ENCODE measurements at places on chromosomes 5 and 9.

GRCh38 chr5:67059744-67060490, 136.7 kb downstream of the CD180 start:
- DNase-seq = no peak

DNA sequence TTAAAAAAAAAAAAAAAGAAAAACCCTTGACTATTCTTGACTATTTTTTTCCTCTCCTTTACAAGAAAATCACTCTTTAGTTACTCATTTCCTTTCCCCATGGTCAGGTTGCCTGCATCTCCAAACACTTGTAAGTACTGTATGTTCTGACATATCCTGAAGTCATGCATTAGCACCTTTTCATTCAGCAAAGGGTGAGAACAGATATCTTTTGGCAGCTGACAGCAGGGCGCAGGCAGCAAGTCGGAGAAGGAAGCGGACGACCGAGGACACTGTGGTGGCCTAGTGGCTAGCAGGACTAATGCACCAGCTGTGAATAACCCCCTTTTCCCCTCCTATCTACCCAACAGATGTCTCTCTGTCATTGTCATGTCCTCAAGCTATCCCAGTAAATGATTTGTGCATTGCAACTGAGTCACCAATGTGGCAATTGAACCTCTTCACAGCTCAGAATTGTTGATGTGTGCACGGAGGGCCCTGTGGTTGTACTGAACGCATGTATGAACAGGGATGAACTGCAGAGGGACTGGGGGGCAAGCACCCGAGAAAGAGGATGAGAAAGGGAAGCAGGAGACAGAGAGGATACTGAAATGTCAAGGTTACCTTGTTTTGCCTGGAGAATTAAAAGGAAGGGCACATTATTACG, 996.0 kb upstream of the ARRDC3 start:
- DNase-seq = no peak

DNA sequence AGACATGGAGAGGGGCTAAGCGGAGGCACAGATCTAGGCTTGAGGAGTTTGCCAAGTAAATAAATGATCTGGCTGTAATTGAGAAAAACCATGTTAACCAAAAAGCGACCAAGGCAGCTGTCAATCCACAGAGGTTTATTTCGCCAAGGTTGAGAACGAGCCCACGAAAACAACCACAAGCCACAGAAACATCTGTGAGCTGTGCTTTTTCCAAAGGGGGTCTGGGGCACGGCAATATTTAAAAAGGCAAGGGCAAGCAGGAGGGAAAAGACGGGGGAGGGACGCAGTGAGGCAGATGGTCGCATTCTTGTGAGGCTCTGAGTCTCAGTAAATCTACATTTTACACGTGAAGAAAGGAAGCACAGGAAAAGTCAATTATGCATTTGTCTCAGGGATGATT, 25.4 kb downstream of the CCT5 start:
- DNase-seq = no peak

GRCh38 chr5:101783241-101784013, 512.7 kb downstream of the SLCO4C1 start:
- no peak for DNase-seq

DNA sequence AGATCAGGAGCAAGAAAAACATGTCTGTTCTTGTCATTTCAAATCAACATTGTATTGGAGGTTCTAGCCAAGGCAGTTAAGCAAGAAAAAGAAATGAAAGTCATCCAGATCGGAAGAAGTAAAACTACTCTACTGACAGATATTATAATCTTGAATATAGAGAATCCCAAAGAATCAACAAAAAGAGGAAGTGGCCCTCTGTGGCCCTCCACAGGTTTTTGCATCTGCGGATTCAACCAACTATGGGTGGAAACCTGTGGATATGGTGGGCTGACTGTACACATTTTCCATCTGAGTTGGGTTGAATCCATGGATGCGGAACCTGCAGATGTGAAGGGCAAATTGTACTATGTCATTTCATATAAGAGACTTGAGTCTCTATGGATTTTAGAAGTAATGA, 35.1 kb downstream of the GAS1 start:
- DNase-seq = no peak

- no peak for DNase-seq
Measured at GRCh38 chr9:136328622-136329041, 1.3 kb downstream of the GPSM1 start.

DNA sequence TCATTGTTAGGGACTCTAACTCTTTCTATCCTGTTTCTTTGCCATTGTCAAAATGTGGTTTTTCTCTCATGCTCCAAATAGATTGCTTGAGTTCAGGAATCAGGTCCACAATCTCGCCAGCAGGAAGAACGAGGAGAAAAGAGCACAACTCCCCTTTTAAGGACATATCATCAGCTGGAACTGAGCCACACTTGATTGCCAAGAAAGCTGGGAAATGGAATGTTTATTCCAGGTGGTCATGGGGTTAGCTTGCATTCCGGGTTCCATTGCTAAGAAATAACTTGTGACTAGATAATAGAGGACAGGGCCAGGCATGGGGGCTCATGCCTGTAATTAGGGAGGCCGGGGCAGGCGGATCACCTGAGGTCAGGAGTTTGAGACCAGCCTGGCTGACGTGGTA, 32.4 kb upstream of the C9orf57 start:
- no peak for DNase-seq

GRCh38 chr9:32092031-32092430, 292.4 kb upstream of the ACO1 start:
- DNase-seq = no peak

DNA sequence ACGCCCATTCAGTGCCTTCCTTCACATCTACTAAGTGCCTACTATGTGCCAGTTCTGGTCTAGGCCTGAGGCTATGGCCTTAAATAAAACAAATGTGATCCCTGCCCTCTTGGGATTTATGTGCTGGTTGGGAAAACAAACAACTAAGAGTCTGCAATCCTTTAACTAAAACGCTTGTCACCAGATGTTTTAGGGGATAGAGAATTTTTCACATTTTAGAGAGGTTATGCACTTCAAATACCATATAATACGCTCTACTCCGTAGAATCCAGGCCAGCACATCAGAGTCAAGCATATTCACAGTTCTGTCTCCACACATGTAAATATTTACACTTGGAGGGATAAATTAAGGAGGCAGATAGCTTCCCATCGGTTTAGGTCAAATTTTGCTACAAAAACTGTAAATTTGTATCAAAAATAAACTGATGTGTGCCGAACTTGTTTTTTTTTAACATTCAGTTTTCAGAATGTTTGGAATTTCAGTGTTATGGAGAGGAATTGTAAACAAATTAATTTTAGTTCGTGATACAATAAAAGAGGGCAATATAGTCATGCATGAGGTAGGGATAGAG, 22.0 kb upstream of the ADRA1B start:
- no peak for DNase-seq

DNA sequence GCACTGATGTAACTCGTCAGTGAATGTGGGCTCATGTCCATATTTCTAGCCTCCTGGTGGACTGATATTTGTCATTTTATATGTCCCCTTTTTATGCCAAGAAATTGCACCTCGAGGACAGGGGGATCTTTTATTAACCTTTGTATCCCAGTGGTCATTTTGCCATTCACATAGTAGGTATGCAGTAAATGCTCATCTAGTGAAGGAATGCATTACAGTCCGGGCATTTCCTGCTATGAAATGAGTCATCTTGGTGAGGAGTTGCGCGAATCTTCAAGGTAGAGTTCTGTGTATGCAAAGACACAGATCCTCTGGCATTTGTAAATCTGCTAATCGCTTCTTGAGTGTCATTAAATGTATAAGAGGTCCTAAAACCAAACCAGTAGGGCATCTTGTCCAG, 755.5 kb upstream of the ADAMTS16 start:
- no peak for DNase-seq

GRCh38 chr5:1467341-1468246, 22.4 kb upstream of the SLC6A3 start:
- no peak for DNase-seq

- DNase-seq = no peak
Measured at GRCh38 chr5:166726406-166726805, 1565.0 kb upstream of the WWC1 start.

- DNase-seq = no peak
Measured at GRCh38 chr5:95731571-95732554, 727 bp downstream of the RHOBTB3 start.

DNA sequence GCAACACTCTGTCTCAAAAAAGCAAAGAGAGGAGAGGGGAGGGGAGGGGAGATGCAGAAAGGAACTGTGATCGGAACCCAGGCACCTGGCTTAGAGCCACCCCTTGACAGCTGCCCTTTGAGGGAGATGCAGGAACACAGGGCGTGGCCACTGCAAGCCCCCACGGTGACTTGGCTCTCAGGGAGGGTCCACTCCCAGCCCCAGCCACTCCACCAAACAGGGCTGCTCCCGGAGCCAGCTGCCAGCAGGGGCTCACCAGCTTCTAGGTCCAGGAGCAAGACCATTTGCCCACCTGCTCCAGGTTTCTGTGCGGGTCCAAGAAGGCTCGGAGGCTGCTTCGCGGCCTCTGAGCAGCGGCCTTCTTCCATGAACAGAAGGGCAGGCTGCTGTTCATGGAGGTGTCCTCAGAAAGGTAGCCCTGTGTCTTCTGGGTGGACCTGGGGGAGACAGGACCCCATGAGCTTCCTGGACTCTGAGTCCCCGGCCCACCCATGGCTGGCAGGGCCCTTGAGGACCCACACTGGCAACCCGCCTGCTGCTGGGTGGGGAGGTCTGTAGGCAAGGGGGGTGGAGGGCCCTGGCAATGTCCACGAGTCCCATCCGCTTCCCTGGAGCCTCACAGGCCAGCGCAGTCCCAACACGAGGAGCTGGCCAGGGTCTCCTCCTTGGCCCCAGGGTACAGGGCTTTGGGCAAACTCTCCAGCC, 7.9 kb downstream of the C9orf50 start:
- DNase-seq = no peak

GRCh38 chr9:128419061-128419925, 1.4 kb upstream of the CERCAM start:
- DNase-seq = no peak

DNA sequence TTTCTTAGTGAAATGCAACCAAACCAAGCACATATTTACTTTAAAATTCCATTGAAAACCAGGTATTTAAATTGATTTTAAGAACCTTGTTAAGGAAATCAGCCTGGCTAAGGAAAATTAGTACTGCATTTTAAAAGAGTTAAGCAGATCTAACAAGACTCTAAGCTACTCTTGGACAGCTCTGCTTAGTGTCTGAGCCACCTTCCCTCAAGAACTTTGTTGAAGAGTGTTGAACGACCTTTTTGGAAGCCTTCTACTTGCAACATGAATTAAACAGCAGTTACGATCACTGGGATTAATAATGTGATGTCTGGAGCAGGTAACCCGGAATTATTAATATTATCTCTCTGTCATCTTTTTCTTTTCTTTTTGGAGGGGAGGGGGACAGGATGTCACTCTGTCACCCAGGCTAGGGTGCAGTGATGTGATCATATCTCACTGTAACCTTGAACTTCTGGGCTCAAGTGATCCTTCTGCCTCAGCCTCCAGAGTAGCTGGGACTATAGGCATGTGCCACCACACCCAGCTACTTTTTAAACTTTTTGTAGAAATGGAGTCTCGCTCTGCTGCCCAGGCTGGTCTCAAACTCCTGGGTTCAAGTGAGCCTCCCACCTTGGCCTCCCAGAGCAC, 74.7 kb downstream of the ANKRD55 start:
- DNase-seq = no peak

GRCh38 chr5:111765613-111766571, 8.9 kb upstream of the NREP start:
- no peak for DNase-seq

GRCh38 chr5:140346348-140347221, at the start of gene HBEGF:
HBEGF (minus strand) TSS chr5:140346603; CDS start chr5:140346328, 275 bp downstream.
- no peak for DNase-seq

DNA sequence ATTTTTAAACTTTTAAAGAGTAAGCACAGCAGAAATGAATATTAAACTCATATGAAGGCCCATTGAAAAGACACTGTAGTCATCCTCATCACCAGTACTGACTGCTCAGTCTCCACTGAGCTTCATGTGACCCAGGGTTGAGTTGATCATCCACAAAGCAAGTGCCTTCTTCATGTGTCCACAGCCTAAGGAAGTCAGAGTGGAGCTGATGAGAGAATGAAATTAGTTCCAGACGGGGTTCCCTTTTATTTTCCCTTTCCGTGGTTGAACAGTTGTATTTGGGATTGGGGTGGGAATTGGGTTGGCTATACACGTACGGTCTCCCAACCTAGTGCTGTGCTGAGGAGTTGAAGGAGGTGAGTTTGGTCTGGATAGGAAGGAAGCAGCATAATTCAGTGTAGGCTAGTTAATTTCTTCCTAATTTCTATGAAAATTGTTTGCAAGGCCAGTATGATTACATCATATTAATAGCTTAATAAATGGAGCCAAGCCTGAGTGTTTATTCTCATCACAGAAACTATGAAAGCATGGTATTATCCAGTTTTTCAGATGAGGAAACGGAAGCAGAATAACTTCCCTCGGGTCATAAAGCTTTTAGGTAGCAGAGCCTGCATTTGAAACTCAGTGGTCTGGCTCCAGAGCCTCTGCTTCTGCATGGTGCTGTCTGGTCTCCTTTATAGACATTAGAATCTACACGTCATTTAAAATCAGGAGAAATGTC, 103.9 kb upstream of the DMRT1 start:
- no peak for DNase-seq

- no peak for DNase-seq
Measured at GRCh38 chr9:27586304-27586703, 13.0 kb upstream of the C9orf72 start.

- no peak for DNase-seq
Measured at GRCh38 chr9:137382444-137383080, 40.4 kb downstream of the EXD3 start.

GRCh38 chr5:110588286-110588980, 138.0 kb downstream of the TMEM232 start:
- no peak for DNase-seq

DNA sequence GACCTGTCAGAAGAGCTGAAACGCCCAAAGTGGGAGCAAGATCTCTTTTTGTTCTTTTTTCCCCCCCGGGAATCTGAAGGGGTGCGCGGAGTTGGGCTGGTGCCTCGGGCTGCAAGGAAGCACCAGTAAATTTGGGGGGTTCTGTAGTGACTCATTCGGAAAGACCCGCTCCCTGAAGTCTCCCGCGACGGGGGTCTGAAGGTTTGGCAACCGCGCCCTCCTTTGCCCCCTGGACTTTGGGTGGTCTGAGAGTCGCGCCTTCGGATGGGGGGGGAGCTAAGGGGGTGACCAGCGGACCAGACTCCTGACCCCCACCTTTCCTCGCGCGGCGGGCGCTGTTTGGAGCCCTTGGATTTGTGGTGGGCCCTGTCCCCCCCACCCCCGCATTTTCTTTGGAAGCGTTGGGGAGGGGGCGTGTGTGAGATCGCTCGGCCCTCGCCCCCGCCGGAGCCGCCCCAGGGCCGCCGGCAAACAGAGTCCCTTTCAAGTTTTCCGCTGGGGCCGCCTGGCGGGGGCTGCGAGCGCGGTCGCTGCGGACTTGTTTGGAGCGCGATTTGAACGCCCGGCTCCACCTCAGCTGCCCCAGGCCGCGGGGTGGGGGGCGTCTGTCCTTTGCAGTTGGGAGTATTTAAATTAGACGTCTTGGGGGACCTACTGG, 2.0 kb downstream of the CXXC5 start:
- no peak for DNase-seq

GRCh38 chr9:114957558-114957957, 27.2 kb upstream of the TNFSF8 start:
- DNase-seq = no peak

Data from SIG-M5 (cell line).